CD4-positive, alpha-beta T cell treated with Interleukin-15 for 4 hours (primary cell): ENCODE measurements at places on chromosomes 11 and 22.

GRCh38 chr11:85875505-85875904 is 20.3 kb downstream of the CCDC83 start:
- no peak for DNase-seq

GRCh38 chr11:128240546-128240945 is 346.8 kb downstream of the ETS1 start:
- DNase-seq: no peak

DNA sequence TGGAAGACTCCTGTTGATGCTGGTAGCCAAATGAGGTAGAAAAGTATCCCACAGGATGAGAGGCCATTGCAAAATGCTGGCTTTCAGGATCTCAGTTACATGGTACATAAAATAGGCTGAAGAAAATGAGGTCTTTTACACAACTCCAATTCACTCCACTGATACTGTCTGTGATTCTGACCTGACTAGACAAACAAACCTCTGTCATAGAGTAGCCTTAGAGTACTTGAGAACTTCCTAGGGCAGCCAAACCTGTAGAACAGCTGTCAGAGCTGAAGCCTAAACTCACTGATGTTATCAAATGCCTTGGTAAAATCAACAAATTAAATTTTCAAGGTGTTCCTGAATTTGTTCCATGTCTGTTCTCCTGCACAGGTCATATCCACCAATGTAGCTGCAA is 26.2 kb upstream of the POGLUT3 start:
- no peak for DNase-seq

GRCh38 chr11:10818594-10818993 is 9.9 kb upstream of the EIF4G2 start:
- no peak for DNase-seq

GRCh38 chr11:116692318-116693101 is 80.3 kb downstream of the BUD13 start:
- DNase-seq: no peak
